ENCODE measurements at places on chromosomes 1 and 21.

- no peak for DNase-seq
These were observed 69.1 kb upstream of the STUM start for GRCh38 chr1:226479474-226479873.

DNA sequence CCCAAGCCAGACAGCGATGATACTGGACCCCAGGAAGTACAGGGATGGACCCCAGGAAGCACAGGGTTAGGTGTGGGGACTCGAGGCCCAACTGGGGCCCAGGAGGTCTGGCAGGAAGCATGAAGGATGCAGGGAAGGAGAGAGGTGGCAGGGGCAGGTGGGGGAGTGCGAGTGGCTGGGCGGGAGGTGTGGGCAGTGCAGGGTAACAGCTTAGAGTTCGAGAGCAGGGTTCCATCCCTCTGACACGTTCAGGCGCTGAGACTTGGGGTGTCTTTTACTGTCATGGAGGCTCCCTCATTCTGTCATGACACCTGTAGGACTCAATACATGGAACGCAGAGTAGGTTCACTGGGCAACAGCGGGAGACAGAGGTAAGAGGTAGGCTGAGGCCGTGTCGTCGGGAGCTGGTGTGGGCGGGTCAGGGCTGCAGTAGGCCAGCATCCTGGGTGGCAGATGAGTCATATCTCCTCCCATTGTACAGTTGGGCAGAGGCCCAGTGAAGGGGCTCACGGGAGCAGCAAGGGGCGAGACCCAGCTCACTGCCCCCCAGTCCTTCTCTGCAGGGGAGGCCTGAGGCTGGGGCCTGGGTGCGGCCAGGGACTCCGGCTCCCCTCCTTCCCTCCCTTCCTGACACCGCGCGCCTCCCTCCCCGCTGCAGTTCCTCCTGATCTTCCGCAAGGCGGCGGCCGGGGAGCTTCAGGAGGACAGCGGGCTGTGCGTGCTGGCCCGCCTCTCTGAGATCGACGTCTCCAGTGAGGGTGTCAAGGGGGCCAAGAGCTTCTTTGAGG lies 11.6 kb upstream of the CTRC start:
- no peak for DNase-seq

DNA sequence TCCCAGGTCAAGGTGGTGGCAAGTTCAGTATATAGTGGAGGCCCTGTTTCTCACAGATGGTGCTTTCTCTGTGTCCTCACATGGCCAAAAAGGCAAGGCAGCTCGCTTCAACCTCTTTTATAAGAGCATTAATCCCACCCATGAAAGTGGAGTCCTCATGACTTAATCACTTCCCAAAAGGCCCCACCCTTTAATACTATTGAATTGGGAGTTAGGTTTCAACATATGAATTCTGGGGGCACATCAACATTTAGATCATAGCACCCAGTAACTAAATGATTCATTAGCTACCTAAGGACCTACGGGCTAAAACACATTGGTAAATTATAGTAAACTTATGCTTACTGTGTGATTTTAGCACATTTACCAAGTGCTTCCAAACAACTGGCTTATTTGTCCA lies 317.9 kb downstream of the LTN1 start:
- DNase-seq, result no peak

DNA sequence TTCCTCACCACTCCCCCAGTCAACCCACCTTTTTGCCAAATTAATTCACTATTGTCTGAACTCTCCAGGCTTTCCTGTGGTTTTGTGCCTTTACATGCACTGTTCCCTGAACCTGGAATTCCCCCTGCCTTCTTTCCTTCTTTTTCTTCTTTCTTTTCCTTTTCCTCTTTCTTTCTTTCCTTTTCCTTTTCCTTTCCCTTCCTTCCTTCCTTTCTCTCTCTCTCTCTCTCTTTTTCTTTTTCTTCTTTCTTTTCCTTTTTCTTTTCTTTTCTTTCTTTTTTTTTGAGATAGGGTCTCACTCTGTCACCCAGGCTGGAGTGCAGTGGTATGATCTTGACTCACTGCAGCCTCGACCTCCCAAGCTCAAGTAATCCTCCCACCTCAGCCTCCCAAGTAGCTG lies 56.6 kb upstream of the CDC42BPA start:
- DNase-seq, result no peak

GRCh38 chr1:93159337-93159736 lies 20.9 kb downstream of the TMED5 start:
- DNase-seq, result no peak

DNA sequence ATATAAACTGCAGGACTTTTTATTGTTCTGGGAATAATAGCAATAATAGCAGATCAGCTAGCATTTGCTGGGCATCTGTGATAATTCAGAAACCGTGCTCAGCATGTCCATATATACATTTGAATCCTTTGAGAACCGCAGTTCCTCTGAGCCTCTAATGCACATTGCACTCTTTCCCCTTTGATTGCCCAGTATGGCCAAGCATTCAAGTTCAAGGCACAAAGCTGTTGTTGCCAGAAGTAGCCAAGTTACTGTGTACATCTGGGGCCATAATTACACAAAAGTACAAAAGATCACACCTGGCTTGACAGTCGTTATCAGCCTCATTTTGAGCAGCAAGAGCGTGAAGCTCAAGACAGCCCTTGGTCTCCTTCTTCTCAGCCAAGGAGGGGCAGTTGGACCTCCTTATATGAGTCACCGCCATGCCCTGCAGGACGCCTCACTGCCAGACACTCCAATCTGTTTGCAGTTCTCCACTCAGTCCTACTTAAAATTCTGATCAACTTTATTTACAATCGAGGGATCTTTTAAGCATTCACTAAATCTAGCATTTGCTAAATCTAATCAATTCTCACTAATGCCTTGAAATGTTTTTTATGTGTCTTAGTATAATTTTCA lies 216.0 kb downstream of the SLC35F3 start:
- DNase-seq, result no peak

DNA sequence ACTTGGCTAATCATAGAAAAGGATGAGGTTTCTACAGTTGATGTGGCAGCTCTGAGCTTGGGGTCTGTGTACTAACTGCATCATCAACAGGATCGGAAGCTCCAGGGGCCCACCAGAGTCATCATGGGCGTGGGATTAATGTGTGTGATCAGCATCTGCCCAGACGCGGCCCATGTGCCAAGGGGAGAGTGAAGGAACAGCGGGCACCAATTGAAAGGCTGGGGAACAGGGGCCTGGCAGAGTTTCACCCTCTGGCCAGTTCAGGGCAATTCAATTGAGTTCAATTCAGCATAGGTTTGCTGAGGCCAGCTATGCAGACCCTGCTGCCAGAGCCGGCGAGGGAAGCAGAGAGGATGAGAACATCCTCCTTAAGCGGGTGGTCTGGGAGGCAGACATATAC lies 260.0 kb upstream of the AJAP1 start:
- no peak for DNase-seq

- DNase-seq, result no peak
These were observed 64.0 kb downstream of the MEGF6 start for GRCh38 chr1:3547055-3548005.

DNA sequence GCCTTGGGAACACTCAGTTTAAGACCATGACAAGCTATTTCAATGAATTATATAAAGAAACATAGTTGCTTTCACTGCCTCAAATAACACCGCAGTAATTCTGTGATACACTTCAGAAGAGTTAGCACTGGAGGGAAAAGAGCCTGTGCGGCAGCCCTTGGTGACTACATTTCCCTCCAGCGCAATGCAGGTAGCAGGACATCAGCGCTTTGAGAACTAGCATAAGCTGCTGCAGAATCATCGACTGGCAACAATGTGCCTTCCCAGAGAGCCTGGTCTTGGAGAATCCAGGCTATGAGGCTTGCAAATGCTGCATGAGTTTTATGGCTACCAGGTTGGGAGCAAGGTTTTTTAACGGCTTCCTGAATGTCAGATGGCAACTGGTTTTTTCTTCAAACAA lies 7.5 kb downstream of the NRIP1 start:
- DNase-seq, result no peak

DNA sequence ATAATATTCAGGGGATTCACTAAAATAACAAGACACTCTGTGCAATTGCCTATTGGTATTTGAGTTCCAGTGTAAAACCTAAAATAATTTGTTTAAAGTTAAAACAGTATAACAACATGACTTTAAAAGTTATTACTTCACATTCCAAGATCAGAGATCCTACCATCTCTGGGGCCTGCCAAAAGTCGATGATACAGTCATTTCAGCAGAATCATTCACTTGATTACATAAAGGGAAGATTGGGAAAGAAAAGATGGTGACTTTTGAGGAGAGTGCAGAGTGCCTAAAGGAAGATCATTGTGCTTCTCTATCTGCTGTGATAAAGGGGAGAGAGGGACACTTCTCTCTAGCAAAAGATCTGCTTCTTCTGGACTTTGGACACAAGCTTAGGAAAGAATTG lies 784.4 kb upstream of the ADGRL4 start:
- DNase-seq, result no peak

DNA sequence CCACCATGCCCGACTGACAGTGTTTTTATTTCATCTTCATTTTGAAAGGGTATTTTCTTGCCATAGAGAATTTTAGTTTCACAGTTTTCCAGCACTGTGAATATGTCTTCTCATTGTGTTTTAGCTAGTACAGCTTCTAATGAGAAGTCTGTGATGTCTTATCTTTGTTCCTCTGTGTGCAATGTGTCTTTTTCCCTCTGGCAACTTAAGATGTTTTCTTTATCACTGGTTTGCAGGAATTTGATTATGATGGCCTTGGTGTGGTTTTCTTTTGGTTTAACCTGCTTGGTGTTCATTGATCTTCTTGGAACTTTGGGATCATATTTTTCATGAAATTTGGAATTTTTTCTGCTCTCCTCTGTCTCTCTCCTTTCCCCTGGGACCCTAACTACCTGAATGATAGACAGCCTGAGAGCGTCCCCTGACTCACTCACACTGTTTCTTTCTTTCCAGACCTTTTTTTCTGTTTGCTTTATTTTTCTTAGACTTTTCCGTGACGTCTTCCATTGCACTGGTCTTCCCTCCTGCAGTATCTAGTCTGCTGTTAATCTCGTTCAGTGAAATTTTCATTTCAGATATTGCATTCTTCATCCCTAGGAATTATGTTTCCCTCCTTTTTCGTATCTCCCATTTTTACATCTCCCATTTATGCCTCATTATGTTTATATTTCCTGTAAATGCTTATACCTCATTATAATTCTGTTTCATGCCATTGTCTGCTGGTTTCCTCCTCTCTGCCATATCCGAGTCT lies 48.5 kb downstream of the PDE9A start:
- no peak for DNase-seq

DNA sequence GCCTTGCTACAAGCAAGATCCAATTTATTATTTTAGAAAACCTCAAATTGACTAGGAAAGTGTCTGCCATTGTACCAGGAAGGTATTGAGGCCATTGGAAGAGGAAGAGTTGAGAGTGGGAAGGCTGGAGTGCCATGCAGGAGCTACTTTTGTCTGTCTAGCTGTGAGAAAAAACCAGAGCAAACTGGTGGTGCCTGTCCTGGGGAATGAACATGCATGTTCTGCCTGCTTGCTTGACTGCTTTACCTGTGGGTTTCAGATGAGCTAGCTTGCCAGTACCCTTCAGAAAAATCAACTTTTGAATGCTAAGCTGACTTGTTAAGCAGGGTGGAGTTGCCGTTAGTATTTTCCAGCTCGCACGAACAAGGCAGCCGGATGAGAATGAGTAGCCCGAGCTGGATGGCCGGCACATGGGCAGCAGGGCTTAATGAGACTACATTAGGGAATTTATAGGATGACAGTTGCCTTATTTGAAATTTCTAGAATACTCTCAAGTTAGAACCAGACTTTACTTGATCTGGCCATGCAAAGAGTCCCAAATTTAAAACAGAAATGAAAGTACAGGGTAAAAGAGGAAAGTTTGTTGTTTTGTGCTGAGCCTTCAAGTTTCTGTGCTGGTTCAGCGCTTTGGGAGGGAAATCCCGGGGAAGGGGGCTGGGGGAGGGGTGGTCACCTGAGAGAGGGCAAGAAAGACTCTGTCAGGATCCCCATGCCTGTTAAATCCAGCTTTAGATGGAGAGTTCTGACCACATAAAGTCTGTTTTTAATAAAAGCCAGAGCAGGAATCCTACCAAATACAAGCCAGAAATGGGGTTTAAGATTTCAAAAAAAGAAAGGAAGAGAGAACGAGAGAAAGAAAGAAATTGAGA lies 29.6 kb upstream of the C1orf105 start:
- no peak for DNase-seq

GRCh38 chr1:198564157-198564556 lies 23.7 kb upstream of the ATP6V1G3 start:
- DNase-seq, result no peak

DNA sequence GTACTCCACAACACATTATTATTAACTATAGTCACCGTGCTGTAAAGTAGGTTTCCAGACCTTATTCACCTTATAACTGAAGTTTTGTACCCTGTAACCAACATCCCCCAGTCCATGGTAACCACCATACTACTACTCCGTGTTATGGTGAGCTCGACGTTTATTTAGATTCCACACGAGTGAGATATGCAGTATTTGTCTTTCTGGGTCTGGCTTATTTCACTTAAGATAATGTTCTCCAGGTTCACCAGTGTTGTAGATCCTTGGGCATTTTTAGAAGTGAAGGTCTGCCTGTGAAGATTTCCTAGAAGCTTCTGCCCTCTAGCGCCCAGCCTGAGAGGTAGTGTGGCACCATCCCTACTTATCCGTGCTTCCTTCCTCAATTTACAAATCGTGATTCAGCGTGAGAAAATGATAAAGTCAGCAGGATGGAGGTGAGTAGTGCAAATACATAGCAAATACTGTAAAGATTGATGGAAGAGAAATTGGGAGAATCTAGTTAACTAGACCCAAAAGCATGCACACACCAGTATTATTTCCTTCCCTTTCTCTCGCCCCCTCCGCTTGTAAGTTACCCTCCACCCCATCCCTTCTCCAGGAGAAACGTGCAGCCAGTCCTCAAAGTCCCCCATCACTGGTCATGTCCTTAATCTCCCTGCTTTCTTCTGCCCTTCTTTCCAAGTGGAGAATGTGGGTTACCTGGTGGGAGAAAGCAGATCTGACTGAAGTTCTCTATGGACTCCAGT lies 36.0 kb upstream of the DISC1 start:
- peak; percentile 16 for DNase-seq

- no peak for DNase-seq
These were observed 12.7 kb upstream of the KDM4A start for GRCh38 chr1:43637267-43637666.

GRCh38 chr1:35556484-35557117 lies 602 bp downstream of the KIAA0319L start:
- DNase-seq, result no peak

GRCh38 chr1:185049670-185050069 lies 4.3 kb downstream of the RNF2 start:
- DNase-seq, result no peak

- no peak for DNase-seq
These were observed 4.2 kb downstream of the ADORA3 start for GRCh38 chr1:111499026-111499785.

DNA sequence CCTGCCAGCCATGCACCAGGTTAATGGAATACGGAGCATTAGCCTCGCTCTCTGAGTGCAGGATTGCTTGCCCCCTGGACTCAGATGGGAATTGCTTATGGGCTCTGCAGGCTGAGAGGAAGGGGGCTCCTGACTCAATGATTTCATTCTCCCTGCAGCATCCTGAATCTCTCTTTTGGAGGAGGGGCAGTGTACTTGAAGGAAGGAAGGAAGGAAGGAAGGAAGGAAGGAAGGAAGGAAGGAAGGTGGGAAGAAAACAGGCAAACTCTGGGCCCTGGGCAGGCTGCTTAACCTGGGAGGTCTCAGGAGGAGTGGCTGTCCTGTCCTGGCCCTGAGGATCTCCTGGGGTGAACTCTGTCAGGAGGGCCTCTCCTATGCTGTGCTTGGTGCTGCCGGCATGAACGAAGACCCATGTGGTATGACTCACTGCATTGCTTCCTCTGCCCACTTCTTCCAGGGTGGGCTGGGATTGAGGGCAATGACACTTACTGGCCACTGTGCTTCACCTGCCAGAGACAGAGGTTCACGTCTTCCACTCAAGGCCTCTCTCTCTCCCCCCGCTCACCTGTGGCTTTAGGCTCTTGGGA lies 257.1 kb upstream of the CSF3R start:
- DNase-seq, result no peak

Measured in T-helper 17 cell (primary cell).